ENCODE measurements at places on chromosomes 12 and 14. TPM values are rescaled to one million over a fixed set of nuclear protein-coding genes. Genes with fewer than 3 reads are reported as not detected.

The DLGAP5 gene
- total RNA-seq, result 24.3 TPM

The PA2G4 gene
- total RNA-seq, result 129 TPM

The OAS2 gene
- total RNA-seq, result 12.3 TPM

The CFAP54 gene
- total RNA-seq, result 3.4 TPM

The P2RX7 gene
- 2.2 TPM for total RNA-seq

The AMDHD1 gene
- 0.06 TPM for total RNA-seq

The OAS1 gene
- 0.75 TPM for total RNA-seq

The ALX1 gene
- not detected for total RNA-seq

The TNS2 gene
- total RNA-seq, result 59.5 TPM

The OAS3 gene
- 5.0 TPM for total RNA-seq

The KCNH3 gene
- total RNA-seq, result under 0.01 TPM

The ASIC1 gene
- 1.4 TPM for total RNA-seq

The RPGRIP1 gene
- not detected for total RNA-seq

The GPR132 gene
- not detected for total RNA-seq

The CCDC85C gene
- total RNA-seq, result 2.6 TPM

The LHX5 gene
- total RNA-seq, result not detected

The NELL2 gene
- total RNA-seq, result not detected

The AQP6 gene
- total RNA-seq, result 0.13 TPM

The GALNT9 gene
- total RNA-seq, result 0.26 TPM

The AGAP2 gene
- 0.19 TPM for total RNA-seq

The JAG2 gene
- total RNA-seq, result 2.1 TPM

The SLC7A8 gene
- 75.6 TPM for total RNA-seq

The SIRT4 gene
- total RNA-seq, result 0.79 TPM

The NYNRIN gene
- total RNA-seq, result 6.5 TPM

The C12orf42 gene
- total RNA-seq, result not detected

The RPL6 gene
- total RNA-seq, result 940 TPM

The MEG3 gene
- 146 TPM for total RNA-seq

The FAM177A1 gene
- 84.2 TPM for total RNA-seq

The KCNH5 gene
- total RNA-seq, result under 0.01 TPM

The KITLG gene
- total RNA-seq, result 112 TPM

The SSPN gene
- total RNA-seq, result 16.2 TPM

The NDRG2 gene
- 0.40 TPM for total RNA-seq

The KRT83 gene
- total RNA-seq, result not detected

The ADAM20 gene
- 1.7 TPM for total RNA-seq

The TMEM63C gene
- total RNA-seq, result not detected

The KLRG1 gene
- 0.53 TPM for total RNA-seq

The MORN3 gene
- total RNA-seq, result 1.5 TPM

The GZMB gene
- 0.13 TPM for total RNA-seq

The DAO gene
- not detected for total RNA-seq

The SIX6 gene
- not detected for total RNA-seq

The MYBPC1 gene
- total RNA-seq, result not detected

The PTHLH gene
- total RNA-seq, result 6.0 TPM

Data from aortic smooth muscle cell (primary cell).